Midbrain (tissue), 1 donor: ENCODE measurements at places on chromosomes 3 and 15.

DNA sequence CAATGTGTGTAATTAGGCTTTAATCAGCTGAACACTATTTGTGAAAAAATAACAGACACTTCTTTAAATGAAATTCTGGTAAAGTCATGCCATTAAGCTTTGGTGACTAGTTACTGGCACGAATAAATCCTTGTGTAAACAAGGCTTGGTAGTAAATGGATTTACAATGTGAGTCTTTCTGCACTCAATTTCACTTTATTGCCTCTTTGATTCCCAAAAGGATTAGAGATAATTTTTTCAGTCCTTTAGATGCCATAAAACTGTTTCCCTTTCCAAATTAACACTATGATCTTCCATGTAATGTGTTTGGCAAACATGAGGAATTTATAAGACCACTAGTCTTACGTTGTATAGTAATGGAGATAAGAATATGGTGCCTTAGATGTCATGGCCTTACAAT is 339.5 kb upstream of the DNAJC19 start:
- no peak for DNase-seq

DNA sequence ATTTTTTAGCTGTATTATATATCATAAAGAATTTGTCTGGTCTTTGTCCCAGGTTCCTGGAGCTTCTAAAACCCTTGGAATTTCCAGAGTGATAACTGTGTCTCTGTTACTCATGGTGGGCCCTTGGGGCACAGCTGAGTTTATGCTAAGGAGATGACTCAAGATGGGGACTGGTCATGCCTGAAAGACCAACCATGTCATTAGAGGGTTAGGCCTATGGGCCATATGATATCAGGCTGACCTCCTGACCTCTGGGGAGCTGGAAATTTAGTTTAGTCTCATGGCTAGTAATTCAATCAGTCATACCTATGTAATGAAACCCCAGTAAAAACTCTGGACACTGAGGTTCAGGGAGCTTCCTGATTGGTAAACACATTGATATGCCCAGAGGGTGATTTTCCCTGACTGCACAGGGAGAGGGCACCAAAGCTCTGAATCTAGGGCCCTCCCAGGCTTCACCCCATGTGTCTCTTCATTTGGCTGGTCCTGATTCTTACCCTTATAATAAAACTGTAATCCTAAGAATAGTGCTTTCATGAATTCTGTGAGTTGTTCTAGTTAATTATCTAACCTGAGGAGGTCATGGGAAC is 69.6 kb downstream of the EEFSEC start:
- DNase-seq: no peak

GRCh38 chr15:93469994-93470393 is 381.0 kb upstream of the RGMA start:
- no peak for DNase-seq

DNA sequence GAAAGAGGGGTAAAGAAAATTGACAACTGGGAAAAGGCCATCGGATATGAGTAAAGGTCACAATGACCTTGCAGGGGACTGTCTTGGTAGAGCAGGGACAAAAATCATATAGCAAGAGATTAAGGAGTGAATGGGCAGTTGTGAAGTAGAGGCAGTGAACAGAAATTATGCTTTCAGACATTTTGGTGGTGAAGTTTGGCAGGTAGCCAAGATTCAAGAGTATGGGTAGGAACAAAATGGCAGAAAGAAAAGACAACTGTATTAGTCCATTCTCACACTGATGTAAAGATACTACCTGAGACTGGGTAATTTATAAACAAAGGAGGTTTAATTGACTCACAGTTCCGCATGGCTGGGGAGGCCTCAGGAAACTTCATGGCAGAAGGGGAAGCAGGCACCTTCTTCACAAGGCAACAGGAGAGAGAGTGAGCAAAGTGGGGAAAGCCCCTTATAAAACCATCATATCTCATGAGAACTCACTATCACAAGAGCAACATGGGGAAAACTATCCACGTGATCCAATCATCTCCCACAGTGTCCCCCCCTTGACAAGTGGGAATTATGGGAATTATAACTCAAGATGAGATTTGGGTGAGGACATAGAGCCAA is 84.0 kb downstream of the CGNL1 start:
- DNase-seq: no peak

DNA sequence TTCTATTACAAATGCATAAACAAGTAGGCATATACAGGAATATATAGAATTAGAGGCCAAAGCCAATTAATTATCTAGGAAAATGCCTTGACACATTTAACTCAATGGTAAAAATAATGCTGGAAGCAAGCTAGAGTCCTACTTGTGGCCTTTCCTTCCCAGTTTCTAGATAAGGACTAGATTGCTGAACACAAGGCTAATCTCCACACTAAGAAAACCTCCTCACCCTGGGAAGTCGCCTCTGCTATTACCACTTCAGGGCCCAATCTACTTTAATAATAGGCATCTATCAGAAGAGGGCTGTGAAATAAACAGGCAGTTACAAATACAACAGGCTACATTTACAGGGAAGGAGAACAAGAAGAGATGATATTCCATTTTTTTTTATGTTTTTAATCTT is 80.5 kb upstream of the PRICKLE2 start:
- DNase-seq: no peak

GRCh38 chr15:40754574-40754882 is 526 bp downstream of the RMDN3 start:
- no peak for DNase-seq

- no peak for DNase-seq
Observed at GRCh38 chr3:13647298-13648059, 98.6 kb downstream of the FBLN2 start.

DNA sequence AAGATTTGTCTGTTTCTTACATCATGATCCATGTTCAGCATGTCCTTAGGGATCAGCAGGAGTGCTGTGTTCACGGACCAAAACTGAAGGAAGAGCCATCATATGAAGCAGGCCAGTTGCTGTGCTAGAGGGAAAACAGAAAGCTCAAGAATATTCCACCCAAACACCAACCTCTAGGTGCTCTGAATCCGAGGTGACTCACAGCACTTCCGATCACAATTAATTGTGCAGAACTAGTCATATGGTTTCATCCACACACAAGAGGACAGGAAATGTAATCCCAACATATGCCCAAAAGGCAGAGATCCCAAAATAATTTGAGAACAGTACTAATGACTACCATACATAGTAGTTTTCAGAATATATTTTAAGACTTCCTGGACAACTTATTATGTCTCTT is 257.9 kb upstream of the KCNH8 start:
- DNase-seq: no peak

DNA sequence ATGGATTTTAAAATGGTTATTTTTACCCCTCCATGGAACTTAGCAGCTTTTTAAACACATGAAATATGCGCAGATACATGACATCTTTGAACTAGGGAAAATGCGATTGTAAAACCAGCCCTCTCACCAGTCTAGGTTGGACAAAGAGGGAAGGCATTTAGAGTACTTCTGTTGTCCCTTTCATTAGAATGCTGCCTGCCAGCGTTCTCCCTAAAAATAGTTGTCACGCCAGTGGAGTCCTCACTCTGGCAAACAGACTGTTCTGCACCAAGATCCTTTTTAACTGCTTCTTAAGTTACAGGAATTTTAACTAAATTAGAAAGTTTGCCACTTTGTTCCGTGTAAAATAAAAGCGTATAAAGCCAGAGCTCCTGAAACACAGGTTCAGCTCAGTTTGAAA is 295.3 kb downstream of the VPS13C start:
- DNase-seq: peak; percentile 68

DNA sequence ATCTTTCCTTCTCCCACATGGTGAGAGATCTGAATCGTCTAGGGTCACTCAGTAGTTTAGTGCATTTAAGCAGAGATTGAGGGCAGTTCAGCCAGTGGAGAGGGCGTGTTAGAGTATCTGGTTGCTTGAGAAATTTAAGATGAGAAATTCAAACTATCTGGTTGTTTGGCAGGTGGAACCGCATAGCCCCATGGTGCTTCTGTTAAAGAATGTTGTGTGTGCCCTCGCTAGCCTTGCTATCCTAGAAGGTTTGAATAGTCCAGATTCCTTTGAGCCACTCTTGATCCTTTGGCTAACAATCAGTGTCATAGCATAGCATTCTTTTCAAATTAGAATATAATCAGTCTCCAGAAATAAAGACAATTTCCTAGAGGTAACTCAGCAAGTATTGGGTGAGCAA is 32.1 kb downstream of the ABHD17C start:
- DNase-seq: no peak

DNA sequence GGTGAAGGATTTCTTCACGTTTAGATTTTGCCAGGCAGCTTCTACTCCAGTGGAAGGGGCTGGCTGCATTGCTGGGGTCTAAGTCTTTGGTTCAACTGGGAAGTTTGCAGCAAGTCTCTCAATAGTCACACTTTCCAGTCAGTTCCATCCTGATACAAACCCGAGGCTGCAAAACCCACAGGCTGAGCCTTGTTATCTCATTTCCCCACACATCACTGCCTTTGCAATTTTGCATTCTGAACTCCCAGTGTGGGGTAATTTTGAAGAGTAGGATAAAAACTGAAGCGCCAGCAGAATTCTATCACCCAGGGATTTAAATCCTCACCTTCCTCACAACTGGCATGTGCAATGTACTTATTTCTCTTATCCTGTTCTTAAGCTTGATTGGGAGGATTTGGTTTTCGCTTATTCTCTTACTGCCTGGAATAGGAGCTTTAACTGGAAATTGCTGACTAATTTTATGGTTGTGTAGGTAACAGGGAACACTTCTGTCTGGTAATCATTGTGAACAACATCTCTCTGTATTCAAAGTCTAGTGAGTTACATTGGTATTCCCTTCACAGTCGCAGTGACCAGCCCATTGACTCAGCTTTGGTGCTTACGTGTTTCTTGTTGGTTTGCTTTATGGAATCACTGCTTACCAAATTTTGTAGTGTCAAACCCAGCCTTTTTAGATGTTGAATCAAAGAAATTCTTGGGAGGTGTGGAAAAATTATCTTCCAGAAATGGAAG is 142.0 kb upstream of the TOPAZ1 start:
- peak; percentile 22 for DNase-seq

DNA sequence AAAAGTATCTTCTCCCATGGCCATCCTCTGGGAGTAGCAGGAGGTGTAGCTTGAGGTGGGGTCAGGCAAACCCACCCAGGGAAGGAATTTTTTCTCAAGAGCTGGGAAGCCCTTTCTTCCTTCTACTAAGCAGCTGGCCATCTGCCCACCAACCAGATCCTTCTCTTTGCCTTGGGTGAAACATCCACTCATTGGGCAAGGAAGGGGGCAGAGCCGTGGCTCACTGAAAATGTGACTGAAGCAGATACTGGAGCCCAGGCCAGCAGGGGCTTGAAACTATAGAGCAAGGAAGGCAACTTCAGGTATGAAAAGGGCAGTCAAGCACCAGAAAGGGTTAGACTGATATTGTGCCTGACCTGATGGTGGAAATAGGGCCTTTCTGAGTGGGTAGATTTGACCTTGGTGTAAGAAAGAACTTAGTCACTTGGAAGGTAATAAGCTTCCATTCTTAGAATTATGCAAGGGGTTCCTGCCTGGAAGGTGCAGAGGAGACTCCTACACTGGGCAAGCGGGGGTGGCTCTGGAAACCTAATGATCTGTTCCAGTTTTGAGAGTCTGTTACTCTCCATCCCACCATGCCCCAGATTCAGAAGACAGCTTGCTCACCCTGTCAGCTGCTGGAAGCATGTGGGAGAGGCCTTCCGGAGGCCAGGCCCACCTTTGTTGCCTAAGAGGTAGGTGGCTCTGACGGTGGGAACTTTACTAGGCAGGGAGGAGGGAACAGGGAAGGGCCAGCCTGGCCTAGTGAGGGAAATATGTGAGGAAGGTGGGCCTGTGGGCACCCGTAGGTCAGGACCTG is 22.0 kb upstream of the PLA2G4E start:
- DNase-seq: no peak

DNA sequence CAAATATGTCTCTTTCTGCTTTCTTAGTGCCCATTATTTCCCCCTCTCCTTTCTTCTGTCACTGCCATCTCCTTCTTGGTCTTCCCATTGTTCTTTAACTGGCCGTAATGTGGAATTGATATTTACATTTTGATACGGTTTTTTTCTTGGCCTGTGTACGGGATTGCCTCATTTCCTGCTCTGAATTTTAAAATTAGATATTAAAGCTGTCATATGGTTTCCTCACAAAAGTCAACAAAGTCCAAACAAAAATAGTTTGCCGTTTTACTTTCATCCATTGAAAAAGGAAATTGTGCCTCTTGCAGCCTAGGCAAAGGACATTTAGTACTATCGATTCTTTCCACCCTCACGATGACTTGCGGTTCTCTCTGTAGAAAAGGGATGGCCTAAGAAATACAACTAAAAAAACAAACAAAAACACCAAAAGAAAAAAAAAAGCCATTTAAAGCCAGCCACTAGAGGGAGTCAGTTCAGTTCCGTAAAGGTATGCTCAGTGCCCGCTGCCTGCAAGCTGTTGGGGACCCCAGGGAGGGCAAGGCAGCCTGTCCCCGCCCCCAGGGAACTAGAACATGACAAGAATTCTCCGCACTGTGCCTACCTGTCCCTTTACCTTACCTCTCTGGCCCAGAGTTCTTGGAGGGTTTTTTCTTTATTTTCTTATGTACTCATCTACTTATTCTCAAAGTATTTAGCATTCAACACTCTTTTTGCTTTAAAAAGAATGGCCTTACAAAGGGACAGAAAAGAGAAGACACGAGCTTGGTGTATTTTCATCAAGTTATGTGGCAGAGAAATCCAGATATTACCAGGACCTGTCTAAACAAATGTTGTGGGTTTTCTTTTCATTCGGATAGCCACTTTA is 30.0 kb upstream of the NR2E3 start:
- peak; percentile 26 for DNase-seq
